T follicular helper cell (primary cell): ENCODE measurements at places on chromosomes 3 and 15.
A peak's percentile ranks its signal among the peaks of the same experiment; 100 is the strongest.

GRCh38 chr3:114642951-114643741 lies 349.3 kb downstream of the TIGIT start:
- no peak for DNase-seq

DNA sequence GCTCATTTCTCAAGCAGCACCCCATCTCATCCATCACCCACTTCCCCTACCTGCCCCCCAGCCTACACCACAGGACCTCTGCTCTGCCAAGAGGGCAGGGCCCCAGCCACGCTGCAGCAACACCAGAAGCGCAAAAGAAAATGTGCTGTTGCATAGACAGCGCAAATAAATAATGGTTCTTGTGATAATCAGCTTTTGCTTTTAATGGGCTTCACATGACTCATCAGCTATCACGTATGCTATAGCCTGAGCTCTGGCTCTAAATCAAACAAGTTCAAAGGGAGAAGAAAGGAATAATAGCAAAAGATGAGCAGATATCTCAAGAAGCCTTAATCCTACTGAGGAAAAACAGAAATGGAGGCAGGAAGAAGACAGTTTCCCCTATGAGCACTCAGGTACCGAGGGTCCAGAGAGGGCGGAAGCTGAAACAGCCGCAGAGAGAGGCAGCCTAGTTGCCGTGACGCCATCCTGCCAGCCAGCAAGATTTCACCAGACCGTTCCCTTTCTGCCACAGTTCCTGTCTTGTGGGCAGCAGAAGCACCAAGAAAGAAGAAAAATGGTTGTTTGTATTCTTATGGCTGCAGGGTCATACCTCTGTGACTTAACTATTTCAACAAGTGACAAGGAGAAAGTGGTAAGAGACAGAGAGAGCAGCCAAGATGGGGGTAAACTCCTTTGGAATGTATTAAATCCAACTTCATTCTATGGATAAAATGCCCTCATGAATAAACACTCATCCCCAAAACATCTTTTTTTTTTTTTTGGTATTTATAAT lies 22.0 kb downstream of the RAB27A start:
- DNase-seq = peak; percentile 64

GRCh38 chr3:43014241-43014640 lies 35.1 kb downstream of the GASK1A start:
- DNase-seq = no peak

DNA sequence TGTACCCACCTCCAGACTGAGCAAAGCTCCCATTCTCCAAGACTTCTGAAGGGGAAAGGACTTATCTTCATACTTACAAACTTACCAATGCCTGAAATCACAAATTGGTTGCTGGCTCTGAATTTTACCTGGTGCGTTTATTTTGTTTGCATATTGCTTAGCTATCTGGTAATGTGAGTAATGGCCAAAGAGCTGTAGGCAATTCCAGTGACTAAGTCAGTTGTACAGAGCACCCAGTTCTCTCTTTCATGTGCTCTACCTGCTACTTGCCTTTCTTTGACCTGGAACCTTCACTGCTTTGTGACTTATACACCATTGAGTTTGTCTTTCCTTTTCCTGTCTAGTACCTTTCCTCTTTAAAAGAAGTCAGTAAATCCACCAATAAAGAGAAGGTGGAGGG lies 755.9 kb upstream of the LMCD1 start:
- DNase-seq = no peak

DNA sequence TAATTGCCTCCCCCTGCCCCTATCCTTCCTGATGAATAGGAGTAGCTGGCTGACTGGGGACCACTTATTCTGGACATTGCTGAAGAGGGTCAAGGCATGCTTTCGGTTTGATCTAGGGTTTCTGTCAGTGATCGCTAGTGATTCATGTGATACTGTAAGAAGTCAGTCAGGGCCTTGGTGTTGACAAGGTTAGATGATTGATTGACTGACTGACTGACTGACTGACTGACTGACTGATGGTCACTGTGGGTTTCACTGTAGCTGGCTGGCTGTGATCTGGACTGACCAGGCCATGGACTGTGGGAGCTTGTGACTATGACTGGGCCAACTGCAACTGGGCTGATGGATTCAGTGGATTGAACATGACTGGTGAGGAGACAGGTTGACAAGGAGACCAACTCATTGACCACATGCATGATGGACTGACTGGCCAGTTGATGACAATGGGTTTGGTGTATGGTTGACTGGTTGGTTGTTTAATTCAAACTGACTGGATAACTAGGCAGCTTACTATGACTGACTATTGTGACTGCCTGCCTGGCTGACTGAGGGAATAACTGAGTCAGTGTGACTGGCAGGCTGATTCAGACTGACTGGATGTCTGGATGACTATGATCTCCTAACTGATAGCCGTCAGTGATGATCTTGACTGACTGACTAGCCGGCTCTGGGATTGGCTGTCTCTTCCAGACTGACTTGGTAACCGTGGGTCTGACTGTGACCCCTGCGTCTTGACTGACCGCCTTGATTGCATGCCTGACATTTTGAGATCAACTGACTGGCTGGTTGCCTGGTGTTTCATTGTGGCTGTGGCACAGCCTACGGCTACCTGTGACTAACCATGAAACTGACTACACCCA lies 509.9 kb downstream of the SHQ1 start:
- no peak for DNase-seq

DNA sequence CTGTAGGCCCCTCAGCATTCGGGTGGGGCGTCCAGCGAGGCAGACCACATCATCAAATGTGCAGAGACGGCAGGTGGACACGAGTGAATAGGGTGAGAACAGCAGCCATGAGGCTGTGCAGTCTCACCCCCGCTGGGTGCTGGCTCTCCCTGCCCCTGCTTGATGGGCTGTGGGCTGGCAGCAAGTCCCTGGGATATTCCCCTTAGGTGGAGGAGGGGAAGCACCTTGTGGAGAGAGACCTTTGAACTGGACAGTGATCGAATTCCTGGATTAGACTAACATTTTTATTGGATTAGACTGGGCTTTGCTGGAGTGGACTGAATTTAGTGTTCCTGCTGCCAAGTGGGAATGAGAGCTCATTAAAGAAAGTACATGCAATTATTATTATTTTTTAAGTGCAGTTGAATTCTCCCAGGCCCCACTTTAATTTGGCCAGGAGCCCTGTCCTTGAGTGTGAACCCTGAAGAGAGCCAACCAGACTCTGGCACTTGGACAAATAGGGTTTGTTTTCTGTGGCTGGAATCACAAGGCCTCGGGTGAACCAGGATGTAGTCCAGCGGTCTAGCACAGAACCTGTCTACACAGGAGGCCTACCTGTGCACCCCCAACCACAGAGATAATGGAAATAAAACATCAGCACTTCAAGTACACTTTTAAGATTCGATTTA lies 193.1 kb downstream of the ABHD5 start:
- no peak for DNase-seq

- no peak for DNase-seq
These were observed 25.3 kb upstream of the VPS33B start for GRCh38 chr15:91047545-91048199.

GRCh38 chr3:75171630-75172230 lies 492.4 kb upstream of the FRG2C start:
- no peak for DNase-seq

GRCh38 chr15:81400640-81401236 lies 26.7 kb upstream of the TMC3 start:
- DNase-seq = no peak

GRCh38 chr3:142274908-142275307 lies 49.5 kb upstream of the GK5 start:
- no peak for DNase-seq
